ENCODE measurements at places on chromosomes 2 and 18.

DNA sequence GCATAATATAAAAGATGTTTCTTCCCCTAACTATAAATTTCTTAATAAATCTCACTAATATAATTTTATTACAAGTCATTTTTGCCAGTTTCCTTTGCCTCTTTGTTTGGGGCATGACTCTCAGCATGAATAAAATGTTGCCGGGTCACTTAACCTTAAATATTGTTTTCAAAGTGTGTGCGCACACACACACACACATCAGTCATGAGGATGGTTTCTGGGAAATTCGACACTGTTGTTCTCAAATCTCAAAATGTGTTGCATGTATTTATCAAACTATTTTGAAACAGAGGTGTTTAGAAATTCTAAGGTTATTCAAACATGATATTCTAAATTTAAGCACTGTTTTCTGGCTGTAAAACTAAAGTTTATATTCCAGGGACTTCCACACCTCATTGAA lies 31.5 kb downstream of the FAP start:
- DNase-seq = no peak

GRCh38 chr2:169862816-169863215 lies 35.6 kb downstream of the UBR3 start:
- DNase-seq = no peak

- no peak for DNase-seq
These were observed 111.0 kb upstream of the MAP3K20 start for GRCh38 chr2:172964511-172965139.

GRCh38 chr18:74937291-74937690 lies 271.6 kb downstream of the PTGR3 start:
- no peak for DNase-seq

- no peak for DNase-seq
These were observed 48.6 kb downstream of the LINC00305 start for GRCh38 chr18:64100116-64100922.

DNA sequence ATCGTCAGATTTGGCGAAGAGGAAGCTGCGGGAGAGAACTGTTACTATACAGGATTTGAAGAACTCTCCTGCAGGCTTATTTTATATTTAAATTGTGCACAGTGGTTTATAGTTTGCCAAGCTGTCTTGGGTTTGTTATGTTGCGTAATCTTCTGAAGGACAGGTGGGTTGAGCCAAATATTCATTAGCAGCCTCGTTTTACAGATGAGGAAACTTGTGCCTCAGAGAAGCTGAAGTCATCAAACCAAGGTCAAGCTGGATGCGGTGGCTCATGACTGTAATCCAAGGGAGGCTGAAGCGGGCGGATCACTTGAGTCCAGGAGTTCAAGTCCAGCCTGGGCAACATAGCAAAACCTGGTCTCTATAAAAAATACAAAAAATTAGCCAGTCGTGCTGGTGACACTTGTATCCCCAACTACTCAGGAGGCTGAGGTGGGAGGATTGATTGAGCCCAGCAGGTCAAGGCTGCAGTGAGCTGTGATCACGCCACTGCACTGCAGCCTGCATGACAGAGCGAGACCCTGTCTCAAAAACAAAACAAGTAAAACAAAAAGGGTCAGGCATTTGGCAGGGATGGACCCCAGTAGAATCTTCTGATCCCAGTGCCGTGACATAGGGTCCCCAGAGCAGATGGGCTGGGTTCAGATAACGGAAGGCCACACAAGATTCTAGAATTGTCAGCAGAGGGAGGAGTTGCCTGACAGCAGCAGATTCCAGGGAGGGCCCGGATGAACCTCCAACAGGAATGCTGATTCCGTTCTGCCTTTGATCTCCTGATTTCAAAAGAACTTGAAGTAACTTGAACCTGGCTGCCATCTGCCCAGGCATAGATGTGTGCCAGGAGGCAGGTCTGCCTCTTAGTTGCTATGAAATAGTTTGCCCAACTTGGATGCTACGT lies 50.6 kb downstream of the SH3BP4 start:
- peak; percentile 56 for DNase-seq

DNA sequence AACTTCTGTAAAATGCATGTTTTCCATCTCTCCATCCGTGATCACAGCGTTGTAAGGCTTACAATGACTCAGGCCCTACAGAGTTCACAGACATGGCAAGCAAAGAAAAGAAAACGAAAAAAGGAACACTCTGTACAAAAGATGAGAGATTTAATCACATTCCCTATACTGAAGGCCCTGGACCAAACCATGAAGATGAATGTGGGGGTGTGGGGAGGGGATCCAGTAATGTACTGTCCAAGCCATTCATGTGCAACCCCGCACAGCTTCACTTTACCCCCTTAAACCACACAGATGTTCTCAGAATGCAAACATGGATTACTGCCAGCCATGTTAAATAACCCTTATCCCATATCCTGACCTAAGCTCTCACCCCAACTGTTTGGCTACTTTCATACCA lies 391.1 kb downstream of the NCKAP5 start:
- DNase-seq = no peak

DNA sequence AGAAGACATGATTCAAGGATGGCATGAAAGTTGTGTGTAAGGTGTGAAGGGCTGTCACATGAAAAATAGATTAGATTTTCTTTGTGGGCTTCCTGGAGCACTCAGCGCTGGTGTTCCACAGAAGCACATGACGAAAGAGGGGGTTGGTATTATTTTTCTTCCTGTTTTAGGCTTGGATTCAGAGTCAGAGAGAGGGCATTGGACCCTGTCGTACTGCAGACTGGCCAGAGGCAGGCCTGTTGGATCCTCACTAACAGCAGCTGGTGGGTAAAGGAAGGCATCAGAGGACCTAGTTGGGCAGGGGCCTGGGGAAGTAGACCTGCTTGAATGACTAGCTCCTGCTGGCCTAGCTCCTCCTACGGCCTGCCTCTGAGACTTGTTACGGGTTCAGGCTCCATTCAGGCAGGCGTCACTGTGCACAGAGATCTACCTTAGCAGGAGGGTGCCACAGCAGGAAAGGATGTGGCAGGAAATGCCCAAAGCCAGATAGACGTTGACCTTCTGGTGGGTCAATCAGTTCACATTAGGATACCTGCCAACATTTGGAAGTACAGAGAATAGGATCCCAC lies 13.1 kb downstream of the CTLA4 start:
- DNase-seq = no peak

DNA sequence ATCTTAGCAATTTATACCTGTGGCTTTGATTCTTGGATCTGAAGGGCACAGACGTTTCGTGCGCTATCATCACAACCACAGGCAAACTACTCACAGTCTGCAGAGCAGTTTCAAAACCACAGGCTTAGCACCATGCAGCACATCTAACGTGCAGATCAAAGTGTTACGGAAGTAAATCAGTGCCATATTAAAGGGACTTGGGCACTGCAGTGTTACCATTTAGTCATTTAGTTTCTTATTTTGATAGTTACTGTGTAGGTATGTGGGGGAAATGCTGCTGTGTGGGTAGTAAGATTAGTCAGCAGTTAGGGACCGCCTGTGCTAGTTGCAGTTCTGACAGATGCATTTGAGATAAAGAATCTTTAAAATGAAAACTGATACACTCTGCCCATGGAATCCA lies 384.0 kb downstream of the NBAS start:
- DNase-seq = no peak

- no peak for DNase-seq
These were observed 16.2 kb upstream of the RAB1A start for GRCh38 chr2:65146078-65146477.

- no peak for DNase-seq
These were observed 16.8 kb downstream of the ARID5A start for GRCh38 chr2:96553176-96553956.

GRCh38 chr2:148832637-148833036 lies 42.4 kb upstream of the KIF5C start:
- DNase-seq = no peak

DNA sequence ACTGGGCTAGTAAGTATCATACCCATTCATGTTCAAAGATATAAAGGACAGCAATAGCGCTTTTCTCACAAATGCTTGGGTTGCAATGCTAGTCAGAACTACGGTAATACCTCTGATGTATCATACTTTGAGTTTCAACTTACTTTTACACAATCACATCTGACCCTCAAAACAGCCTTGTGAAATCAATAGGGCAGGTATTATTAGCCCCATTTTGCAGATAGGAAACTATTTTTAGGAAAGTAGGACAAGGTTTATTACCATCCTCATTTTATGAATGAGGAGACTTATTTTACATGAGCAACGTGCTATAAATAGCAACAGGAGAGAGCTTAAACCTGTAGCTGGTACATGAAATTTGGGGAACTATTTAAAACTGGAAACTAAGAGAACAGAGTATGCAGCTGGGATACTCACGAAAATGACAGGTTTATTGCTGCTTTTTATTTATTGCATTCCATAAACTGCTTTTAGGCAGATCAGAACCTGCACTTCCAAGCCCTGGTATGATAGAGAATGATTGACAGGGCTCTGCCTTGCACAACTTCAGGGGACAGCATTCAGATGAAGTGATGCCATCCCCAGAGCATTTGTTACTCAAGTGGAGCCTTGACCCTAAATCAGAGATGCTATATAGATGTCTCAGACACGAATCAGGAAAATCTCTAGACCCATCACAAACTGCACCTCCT lies 42.4 kb upstream of the PPM1B start:
- no peak for DNase-seq

DNA sequence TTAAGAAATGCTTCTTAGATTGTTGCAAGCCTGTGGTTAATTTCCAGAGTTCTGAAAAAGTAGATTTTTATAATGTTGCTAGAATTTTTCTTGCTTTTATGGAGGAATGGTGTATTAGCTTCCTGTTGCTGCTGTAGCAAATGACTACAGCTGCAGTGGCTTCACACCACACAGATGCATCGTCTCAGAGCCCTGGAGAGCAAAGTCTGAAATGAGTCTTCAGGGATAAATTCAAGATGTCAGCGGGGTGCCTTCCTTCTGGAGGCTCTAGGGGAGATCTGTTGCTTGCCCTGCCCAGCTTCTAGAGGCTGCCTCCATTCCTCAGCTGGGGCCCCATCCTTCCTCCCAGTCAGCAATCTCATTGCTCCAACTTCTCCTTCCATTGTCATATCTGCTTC lies 187.8 kb downstream of the ZNF516 start:
- DNase-seq = no peak

DNA sequence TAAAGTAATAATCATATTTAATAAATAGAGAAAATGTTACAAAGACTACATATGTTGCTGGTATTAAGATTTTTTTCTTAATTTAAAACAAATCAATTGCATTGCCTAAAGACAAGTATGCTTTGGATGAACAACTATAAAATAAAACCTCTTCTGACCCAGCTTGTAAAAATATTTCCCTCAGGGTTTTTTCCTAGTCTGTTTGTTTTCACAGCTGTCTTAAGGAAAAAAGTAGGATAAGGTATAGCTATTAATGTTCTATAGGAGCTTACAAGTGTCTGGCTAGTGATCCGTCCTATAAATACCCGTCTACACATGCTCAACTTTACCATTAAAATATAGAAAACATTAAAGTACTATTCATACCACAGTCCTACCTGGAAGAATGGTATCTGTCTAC lies 97.1 kb downstream of the NOL10 start:
- DNase-seq = no peak

DNA sequence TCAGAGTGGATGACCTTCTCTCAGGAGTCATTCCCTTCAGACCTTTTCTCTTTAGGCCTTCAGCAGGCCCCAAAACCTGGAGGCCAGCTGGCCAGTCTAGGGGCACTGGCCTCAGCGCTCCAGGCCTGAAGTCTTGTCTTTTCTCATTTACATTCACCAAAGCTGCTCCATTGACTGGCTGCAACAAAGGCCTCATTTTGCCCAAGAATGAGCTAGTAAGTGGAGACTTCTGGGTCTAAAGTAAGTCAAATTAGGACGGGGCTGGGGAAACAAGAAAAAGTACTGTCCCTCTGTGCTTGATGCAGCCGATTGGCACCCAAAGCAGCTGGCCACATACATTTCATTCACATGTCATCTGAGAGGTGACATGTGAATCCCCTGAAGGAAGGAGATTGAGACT lies 83.8 kb upstream of the RIOK3 start:
- DNase-seq = no peak

DNA sequence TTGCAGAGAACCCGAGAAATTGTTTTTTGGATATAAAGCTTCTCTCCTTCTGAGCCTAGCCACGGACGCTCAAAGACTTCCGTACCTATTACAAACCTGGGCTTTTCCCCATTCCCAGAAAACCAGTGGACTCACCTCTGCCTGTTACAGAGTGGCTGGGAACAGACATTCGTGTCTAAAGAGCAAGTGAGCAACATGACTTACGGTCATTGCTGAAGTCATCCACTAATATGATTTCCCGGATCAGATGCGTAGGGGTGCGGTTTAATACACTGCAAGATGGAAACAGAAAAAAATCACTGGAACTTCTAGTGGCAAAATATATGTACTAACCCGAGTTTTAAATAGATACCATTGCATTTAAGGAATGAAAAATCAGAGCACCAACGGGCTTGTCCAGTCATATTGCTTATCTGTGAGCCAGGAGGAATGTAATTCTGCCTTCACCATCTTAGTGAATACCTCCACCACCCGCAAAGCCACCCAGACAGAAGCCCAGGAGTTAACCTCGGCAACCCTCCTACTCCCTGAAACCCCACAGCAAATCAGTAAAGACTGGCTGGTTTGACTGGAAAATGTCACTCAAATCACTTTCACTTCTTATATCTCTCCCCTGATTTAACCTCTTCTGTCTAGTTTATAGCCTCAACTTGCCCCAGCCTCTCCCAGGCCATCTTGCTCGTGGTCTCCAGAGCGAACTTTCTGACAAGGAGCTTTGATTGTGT lies 151.1 kb upstream of the CAPN13 start:
- DNase-seq = no peak

DNA sequence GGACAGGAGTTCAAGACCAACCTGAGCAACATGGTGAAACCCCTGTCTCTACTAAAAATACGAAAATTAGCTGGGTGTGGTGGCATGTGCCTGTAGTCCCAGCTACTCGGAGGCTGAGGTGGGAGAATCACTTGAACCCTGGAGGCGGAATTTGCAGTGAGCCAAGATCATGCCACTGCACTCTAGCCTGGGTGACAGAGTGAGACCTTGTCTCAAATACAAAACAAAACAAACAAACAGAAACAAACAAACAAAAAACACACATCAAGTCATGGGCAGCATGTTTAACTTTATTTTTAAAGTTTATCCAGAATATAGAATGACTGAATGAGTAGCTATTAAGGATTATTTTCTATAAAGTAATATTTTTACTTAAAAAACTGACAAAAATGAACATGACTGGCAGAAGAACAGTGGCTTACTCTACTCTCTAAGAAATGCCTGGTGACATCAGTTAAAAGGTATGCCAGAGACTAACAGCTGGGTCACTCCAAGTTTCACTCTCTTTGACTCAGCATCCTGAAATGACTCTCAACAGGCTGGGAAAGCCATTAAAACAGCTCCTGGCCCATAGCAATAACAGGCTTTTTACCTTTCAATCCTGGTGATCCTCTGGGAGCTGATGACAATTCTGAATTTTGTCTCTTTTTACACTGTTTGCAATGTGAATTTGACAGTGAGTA lies 281.6 kb upstream of the STON1 start:
- peak; percentile 87 for DNase-seq

Measured in DMS 273 treated with DMSO at 0.1 percent for 48 hours (cell line).